ENCODE measurements at places on chromosomes 16 and 17.

- H3K36me3 ChIP-seq = peaks cover 12% of the 10 kb centered on the region
- peak; percentile 66 for DNase-seq
- peak overlapping the region; percentile 81 for H3K4me3 ChIP-seq
- H3K27me3 ChIP-seq = no peaks in the 10 kb centered on the region
These were observed 1.4 kb downstream of the MYO18A start for GRCh38 chr17:29178750-29179231.

GRCh38 chr17:14921936-14922335 lies 343.2 kb downstream of the PMP22 start:
- no peak for DNase-seq
- H3K36me3 ChIP-seq = no peaks in the 10 kb centered on the region
- H3K27me3 ChIP-seq = no peaks in the 10 kb centered on the region
- H3K27ac ChIP-seq = no peak overlapping the region
- H3K4me1 ChIP-seq = no peaks in the 10 kb centered on the region

DNA sequence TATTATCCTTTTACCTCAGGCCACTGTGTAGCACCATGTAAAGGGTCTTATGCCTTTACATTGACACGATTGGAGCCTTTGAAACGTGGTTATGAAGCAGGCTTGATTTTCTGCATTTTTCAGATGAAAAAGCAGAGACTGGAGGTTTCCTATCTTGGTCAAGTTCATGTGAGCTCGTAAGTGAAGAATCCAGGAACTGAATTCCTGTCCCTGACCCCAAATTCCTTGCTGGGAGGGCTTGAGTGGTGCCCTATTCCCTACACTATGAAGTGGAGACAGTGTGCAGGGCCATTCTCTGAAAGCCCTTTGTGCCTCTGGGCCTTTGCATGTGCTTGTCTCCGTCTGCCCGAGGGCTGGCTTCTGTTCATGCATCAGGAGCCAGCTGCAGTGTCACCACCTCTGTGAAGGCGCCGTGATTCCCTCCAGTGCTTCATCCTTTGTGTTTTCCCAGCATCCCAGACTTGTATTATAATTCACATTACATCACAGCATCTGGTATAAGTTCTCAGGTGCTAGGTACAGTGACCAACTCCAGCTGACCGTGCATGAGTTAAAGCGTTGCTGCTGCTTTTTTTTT lies 181.1 kb downstream of the SNX29 start:
- H3K36me3 ChIP-seq = no peaks in the 10 kb centered on the region
- no peaks in the 10 kb centered on the region for H3K27me3 ChIP-seq
- H3K27ac ChIP-seq = no peak overlapping the region

GRCh38 chr16:12489357-12489990 lies 314.2 kb downstream of the CPPED1 start:
- no peak for DNase-seq
- no peaks in the 10 kb centered on the region for H3K27me3 ChIP-seq
- no peaks in the 10 kb centered on the region for H3K4me1 ChIP-seq
- no peaks in the 10 kb centered on the region for H3K36me3 ChIP-seq

GRCh38 chr16:25051406-25052150 lies 36.4 kb upstream of the ARHGAP17 start:
- H3K27me3 ChIP-seq = no peaks in the 10 kb centered on the region
- H3K36me3 ChIP-seq = no peaks in the 10 kb centered on the region
- no peak overlapping the region for H3K4me3 ChIP-seq
- peaks cover 20% of the 10 kb centered on the region for H3K4me1 ChIP-seq
- DNase-seq = no peak

GRCh38 chr17:78012428-78012827 lies 53.9 kb downstream of the TNRC6C start:
- peaks cover 6% of the 10 kb centered on the region for H3K4me1 ChIP-seq
- no peak for DNase-seq
- no peaks in the 10 kb centered on the region for H3K27me3 ChIP-seq
- H3K4me3 ChIP-seq = no peak overlapping the region

DNA sequence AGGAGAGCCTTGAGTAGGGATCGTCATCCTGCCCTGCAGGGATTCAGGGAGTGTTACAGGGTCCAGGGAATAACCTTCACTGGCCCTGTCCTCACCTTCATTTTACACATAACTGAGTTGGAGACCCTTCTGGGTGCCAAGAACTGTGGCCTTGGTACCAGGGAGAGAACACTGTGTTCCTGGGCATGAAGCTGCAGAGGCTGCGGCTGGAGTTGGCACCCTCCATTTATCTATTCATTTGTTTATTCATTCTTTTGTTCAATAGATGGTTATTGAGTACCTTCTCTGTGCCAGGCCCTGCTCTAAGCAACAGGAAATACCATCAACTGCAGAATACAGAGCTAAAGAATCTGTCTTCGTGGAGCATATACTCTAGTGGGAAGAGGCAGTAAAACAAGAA lies 6.7 kb downstream of the ABCC3 start:
- no peaks in the 10 kb centered on the region for H3K27me3 ChIP-seq
- H3K4me1 ChIP-seq = peaks cover 52% of the 10 kb centered on the region
- H3K36me3 ChIP-seq = peaks cover 36% of the 10 kb centered on the region
- DNase-seq = no peak
- no peak overlapping the region for H3K4me3 ChIP-seq

DNA sequence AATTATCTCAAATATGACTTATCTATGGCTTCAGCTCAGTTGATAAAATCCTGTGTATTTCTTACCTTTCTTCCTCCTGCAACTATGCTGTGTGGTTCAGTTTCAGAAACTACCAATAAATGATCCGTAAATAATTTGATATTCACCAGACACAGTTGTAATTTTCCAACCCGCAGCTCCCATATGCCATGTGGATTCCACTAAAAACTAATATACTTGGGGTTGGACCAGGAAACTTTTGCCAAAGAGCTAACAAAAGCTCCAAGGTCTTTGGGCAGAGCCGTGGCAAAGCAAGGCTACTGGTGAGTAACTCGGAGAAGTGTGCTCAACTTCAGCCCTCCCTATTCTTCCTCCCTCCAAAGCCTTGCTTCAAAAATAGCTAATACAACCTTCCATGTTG lies 2.3 kb upstream of the CHST6 start:
- peaks cover 11% of the 10 kb centered on the region for H3K4me1 ChIP-seq
- H3K4me3 ChIP-seq = no peak overlapping the region
- peaks cover 5% of the 10 kb centered on the region for H3K36me3 ChIP-seq
